NCI-H1694 (cell line): ENCODE measurements at places on chromosomes 5 and 9.

GRCh38 chr9:137556069-137556838 lies 4.6 kb downstream of the MRPL41 start:
- DNase-seq: no peak

DNA sequence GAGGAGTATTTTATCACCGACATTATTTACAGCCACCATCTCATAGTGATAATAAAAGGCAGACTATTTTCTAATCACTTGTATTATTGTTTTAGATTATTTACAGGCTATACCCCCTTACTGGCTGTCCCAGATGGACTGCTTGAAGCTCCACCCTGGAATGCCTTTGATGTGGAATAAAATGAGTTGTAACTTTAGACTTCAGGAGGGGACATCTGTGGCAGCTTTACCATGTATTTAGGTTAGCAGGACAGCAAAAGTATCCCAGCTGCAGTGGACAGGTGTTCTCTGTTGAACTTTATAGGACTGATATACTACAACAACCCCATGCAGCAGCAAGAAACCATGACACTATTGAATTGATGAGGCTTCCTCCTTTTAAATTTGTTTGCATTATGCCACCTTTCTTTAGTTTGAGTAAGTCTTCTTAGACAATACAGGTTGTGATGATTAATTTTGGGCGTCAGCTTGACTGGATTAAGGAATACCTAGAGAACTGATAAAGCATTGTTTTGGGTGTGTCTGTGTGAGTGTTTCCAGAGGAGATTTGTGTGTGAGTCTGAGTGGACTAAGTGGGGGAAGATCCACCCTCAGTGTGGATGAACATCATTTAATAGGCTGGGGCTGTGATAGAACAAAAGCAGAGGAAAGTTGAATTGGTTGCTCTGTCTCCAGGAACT lies 29.2 kb upstream of the C9orf57 start:
- no peak for DNase-seq

GRCh38 chr5:160209917-160210316 lies 19.4 kb upstream of the FABP6 start:
- DNase-seq: no peak

- DNase-seq: no peak
These were observed 89.7 kb upstream of the NR4A3 start for GRCh38 chr9:99731950-99732349.

GRCh38 chr9:137820161-137820855 lies 57.3 kb upstream of the CACNA1B start:
- DNase-seq: no peak

DNA sequence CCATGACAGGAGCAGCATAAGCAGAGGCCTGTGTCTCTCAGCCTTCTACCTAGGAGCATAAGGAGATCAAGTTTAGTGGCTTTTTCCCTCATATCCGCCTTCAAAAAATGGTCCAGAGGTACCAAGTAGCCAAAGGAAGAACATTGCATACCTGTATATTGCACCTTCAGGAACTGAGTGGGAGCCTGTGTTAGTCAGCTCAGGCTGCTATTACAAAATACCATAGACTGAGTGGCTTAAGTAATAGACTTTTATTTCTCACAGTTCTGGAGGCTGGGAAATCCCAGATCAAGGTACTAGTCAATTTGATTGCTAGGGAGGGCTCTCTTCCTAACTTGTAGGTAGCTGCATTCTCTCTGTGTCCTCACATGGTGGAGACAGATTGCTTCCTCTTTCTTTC lies 597.4 kb upstream of the PTGER4 start:
- DNase-seq: no peak

GRCh38 chr5:5386329-5386728 lies 36.1 kb upstream of the ICE1 start:
- no peak for DNase-seq

GRCh38 chr9:131923766-131924165 lies 155.9 kb downstream of the MED27 start:
- no peak for DNase-seq

DNA sequence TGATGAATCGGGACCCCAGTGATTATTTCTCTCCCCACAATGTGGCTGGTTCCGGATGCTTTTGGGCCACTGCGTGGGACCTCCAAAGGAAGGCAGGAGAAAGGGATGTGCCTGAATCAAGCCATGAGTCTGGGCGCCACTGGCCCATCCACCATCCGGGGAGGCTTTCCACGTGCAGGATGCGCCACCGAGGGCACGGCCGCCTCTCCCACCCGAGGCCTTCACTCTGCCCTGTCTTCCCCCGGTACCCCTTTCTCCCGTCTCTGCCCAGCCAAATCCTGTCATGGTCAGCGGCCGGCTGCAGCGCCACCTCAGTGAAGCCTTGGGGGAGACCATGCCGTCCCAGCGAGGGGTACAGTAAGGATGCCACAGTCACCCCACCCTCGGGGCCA lies 43.9 kb upstream of the GRHPR start:
- no peak for DNase-seq

DNA sequence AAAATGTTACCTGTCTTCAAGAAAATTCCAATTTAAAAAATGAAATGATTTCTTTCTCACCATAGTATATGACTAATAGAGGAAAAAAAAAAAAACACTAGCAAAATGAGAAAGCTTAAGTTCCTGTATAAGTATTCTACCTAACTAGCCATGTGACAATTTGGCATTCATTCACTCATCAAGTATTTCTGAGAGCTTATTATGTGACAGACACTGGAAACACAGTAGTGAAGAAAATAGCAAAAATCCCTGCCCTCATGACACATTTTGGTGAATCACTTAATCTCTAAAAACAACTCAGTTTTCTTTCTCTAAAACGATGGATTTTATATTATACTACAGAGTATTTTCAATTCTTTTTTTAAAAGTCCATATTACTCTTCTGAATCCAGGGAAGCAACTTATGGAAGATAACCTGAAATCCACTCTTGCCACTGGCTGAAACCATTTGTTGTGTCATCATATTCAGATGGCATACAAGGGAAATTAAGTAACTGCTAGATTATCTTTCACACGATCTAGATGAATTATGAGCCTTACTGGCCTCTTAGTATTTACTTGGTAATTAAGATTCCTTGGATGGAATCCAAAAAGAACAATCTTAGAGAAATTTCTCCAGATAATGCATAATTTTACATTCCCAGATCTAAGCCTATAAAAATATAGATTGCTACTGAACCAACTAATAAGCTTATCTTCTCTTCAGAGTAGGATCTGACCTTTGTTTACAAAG lies 5.5 kb downstream of the PTBP3 start:
- DNase-seq: no peak

- DNase-seq: no peak
These were observed 432.1 kb downstream of the CDH18 start for GRCh38 chr5:19555876-19556275.

DNA sequence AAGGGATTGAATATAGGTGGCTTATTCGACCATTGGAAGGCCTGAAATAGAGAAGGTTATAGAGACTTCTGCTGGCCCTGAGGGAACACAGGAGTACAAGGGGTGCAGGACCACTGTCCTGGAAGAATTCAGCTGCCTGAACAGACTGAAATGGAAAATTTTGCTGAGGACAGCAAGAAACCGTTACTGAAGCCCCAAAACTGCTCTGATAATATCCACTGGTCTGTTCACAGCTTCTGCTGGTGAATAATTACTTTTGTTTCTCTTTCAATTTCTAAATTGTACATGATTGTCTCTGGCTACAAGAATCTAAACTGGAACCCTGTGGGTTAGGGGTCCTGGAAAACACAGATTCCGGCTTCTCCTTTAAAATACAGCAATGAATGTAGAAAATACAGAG lies 218.5 kb upstream of the CDH12 start:
- DNase-seq: no peak

DNA sequence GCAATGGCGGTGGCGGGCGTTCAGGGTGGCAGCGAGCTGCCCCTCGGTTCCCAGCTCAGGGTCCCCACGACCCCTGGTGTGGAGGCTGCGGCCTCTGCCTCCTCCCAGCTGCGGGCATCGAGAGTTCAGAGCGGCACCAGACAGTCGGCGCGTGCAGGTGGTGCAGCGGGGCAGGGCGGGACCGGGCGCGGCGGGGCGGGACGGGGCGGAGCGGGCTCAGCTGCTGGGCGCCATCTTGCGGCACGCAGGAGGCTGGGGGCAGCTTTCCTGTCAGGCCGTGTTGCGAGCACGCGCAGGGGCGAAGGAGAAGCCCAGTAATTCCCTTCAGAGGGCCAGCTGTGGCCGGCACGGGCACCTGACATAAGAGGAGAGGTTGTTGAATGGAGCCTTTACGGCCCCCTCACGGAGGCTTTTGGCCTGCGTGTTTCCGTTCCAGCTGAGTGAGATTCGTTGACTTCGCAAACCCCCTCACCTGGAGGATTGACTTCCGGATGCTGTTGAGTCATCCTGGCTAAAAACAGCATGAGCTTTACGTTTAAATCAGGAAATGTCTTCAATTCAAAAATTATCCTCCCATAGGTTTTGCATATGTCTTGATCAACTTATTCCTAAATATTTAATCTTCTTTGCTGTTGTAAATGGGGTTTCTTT lies 587 bp downstream of the C5orf47 start:
- DNase-seq: no peak

DNA sequence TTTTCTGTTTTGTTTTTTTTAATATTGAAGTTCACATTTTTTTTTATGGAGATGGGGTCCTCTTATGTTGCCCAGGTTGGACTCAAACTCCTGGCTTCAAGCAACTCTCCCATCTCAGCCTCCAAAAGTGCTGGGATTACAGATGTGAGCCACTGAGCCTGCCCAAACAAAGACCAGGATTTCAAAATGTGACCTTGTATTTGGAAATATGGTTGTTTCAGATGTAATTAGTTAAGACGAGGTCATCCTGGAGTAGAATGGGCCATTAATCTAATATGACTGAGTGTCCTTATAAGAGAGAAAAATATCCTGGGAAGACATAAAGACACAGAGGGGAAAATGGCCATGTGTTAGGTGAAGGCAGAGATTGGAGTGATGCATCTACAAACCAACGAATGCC lies 340.5 kb downstream of the RAB3C start:
- DNase-seq: no peak

DNA sequence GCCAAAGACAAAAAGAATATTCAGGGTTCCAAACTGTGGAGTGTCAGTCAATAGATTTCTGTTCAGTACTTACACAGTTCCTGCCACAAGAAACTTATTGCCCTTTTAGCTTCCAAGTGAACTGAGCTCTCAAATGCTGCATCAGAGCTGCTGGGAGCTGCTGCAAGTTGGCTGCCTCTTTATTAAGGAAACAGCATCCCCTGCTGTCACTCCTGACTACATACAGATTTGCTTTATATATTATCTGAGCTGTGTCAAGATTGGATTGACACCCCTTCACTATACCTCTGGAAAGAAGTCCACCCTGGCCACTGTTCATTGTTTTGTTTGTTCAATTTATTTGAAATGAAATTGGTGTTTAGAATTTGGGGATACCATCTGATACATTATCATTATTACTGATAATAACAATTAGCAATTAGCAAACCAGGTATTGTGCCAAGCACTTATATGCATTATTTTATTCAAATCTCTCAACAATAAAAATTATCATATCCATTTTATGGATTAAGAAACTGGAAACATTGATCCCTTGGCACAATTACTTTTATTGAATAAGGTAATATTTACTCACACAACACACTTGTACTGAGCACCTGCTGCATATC lies 16.4 kb upstream of the C5orf58 start:
- DNase-seq: peak; percentile 63

GRCh38 chr9:95515272-95516113 lies 1.3 kb downstream of the PTCH1 start:
- peak; percentile 38 for DNase-seq

- DNase-seq: no peak
These were observed 11.4 kb downstream of the LRRC8A start for GRCh38 chr9:128893354-128893753.

- DNase-seq: no peak
These were observed 763.8 kb downstream of the DTWD2 start for GRCh38 chr5:118224546-118224945.

GRCh38 chr9:3894772-3895171 lies 369.0 kb upstream of the RFX3 start:
- no peak for DNase-seq

- no peak for DNase-seq
These were observed 49.2 kb upstream of the KIAA1958 start for GRCh38 chr9:112437406-112437805.

DNA sequence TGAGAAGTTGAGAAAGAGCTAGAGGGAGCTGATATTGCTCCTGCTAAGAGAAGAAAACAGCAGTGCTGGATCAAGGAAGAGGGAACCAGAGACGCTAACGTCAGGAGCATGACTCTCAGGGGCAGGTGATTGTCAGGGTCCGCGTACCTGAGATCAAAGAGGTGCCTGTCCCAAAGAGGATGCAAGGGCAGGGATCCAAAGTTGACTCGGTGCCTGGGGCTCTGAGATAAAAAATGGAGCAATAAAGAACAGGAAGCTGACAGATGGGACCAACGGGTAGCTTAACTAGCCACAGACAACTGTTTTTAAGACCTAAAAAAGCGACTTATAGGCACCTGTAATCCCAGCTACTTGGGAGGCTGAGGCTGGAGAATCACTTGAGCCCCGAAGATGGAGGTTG lies 517.8 kb downstream of the IRX1 start:
- DNase-seq: no peak

DNA sequence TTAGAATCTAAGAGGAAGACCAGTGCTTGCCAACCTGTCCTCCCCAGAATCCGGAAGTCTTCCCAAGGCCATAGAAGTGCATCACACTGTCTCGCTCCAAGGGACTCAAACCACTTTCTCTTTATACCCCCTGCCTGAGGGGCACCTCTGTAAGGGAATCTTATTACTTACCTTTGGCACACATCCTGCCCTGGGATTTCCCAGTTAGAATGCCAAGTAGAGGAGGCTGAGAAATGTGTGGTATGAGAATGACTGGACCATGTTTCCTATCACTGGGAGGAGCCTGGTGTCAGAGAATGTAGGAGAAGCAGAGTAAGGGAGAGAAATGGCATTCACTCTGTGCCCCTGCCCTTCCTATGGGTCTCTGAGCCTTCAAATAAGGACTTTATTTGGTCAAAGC lies 85.8 kb downstream of the AOPEP start:
- no peak for DNase-seq

- no peak for DNase-seq
These were observed 280.2 kb upstream of the C9orf72 start for GRCh38 chr9:27853529-27853928.

DNA sequence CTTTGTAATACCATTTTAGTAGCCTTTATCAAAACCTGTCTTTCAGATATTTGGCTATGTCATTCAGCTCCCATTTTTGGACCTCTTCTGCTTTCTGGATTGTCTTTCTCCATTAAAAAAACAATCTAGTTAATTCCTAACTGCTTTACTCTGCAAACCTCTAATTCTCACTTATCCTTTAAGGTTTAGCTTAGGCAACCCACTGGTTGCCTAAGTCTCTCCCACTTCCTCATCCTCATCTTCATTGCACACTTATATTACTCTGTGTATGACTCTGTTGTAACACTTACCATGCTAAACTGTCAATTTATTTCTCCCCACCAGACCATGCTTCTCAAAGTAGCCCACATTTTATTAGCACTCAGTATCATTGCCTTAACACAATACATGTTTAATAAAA lies 205.0 kb upstream of the DMRTA1 start:
- no peak for DNase-seq

DNA sequence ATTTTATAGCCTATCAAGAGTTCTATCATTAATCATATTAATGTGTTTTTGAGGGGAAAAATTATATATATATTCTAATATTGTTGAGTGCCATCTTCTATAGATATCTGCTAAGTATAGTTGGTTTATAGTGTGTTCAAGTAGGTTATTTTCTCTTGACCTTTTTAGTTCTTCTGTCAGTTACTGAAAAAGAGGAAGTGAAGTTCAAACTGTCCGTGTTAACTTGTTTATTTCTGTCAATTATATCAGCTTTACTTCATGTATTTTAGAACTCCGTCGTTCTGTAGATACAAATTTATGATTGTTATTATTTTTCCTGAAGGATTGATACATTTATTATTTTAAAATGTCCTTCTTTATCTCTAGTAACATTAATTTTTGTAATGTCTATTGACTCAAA lies 1209.1 kb downstream of the CDH12 start:
- DNase-seq: no peak
